ENCODE measurements at places on chromosomes 2 and 18.

GRCh38 chr2:114714313-114714712 lies 271.9 kb downstream of the DPP10 start:
- H3K4me3 ChIP-seq: no peak overlapping the region
- no peak overlapping the region for H3K27ac ChIP-seq
- H3K27me3 ChIP-seq: no peaks in the 10 kb centered on the region
- no peaks in the 10 kb centered on the region for H3K36me3 ChIP-seq

- H3K27me3 ChIP-seq: no peaks in the 10 kb centered on the region
- DNase-seq: no peak
- H3K36me3 ChIP-seq: no peaks in the 10 kb centered on the region
- peak overlapping the region; percentile 97 for H3K27ac ChIP-seq
- peaks cover 8% of the 10 kb centered on the region for H3K4me1 ChIP-seq
- H3K4me3 ChIP-seq: peak overlapping the region; percentile 92
These were observed 1.1 kb downstream of the ATAD2B start for GRCh38 chr2:23925702-23926289.

DNA sequence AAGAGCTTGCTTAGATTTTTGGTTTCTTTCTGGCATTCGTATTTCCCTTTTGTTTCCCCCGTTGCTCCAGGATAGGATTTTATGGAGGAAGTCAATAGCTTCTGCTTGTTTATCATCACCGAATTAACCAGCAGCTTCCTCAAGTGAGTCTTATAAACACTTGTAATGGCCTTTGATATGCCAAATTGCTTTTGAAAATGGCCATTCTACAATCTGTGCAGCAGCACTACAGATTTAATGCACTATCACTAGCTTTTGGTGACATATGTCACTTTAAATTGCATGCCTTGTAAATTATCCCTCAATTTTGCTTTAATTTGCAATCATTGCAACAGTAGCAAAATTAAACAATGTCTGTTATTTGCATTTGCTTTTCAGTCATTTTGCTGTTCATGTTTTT lies 774.7 kb downstream of the METTL4 start:
- H3K36me3 ChIP-seq: no peaks in the 10 kb centered on the region
- H3K4me3 ChIP-seq: no peak overlapping the region
- no peak overlapping the region for H3K27ac ChIP-seq
- no peak for DNase-seq
- no peaks in the 10 kb centered on the region for H3K27me3 ChIP-seq
- no peaks in the 10 kb centered on the region for H3K4me1 ChIP-seq

DNA sequence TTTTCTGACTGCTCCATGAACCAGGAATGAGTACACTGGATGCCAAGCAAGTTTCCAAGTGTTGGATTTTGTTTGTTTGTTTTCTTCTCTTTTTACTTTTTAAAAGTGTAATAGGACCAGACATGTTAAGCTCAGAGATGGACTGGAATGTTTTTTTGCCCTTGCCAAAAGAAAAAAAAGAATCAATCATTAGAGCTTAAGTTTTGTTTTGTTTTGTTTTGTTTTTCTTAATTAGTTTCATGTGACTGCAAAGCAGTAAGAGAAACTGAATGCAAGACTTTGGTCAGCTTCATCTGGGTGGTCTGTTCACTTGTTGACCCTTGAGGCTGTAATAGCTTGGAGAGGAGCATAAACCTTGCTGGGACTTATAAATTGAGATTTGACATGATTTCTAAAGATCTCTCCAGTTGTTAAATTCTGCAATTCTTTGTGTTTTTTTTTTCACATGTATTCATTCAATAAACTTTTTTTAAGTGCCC lies 42.4 kb upstream of the SLC1A4 start:
- H3K4me3 ChIP-seq: no peak overlapping the region
- no peak for DNase-seq
- no peak overlapping the region for H3K27ac ChIP-seq
- H3K36me3 ChIP-seq: no peaks in the 10 kb centered on the region
- H3K27me3 ChIP-seq: no peaks in the 10 kb centered on the region

DNA sequence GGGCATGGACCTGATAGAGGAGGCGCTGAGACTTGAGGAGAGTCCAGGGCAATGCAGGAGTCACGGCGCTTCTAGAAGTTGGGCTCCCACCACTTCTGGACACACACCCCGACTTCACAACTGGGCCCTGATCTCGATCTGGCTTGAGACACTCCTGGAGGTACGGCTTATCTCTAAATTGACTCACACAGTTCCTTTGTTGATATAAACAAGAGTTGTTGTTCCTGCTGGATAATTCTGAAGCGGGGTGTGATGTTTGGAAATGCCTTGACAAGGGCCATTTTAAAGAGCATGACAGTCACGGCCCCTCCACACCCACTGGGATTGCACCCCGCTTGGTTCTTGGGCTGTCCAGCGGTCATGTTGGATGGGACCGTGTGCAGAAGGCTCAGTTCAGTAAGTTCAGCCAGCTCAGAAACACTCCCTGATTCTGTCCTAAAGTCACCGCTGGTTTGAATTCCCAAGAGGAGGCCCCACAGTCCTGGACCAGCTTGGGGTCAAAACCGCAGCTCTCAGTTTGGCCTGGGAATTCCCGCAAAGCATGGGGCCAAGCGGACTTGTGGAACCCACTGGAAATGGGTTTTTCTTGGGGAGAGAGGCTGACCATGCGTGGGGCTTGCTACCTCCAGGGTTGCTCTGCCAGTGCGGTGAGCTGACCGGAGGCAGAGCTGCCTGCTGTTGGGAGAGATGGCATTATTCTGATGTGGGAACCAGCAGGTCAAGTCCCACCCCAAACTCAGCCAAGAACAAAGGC lies 9.3 kb upstream of the NEU2 start:
- no peak overlapping the region for H3K27ac ChIP-seq
- H3K27me3 ChIP-seq: no peaks in the 10 kb centered on the region
- no peaks in the 10 kb centered on the region for H3K36me3 ChIP-seq
- H3K4me3 ChIP-seq: no peak overlapping the region
- no peak for DNase-seq
- H3K4me1 ChIP-seq: no peaks in the 10 kb centered on the region

Data from ovary (tissue), 10 donors.